Fibroblast of villous mesenchyme (primary cell): ENCODE measurements at places on chromosomes 3 and 15. TPM values are rescaled to one million over a fixed set of nuclear protein-coding genes. Genes with fewer than 3 reads are reported as not detected.
A peak's percentile ranks its signal among the peaks of the same experiment; 100 is the strongest.

- no peak for DNase-seq
These were observed 547.3 kb upstream of the GBE1 start for GRCh38 chr3:82308755-82309154.

- DNase-seq = peak; percentile 21
These were observed 85.7 kb upstream of the TGFBR2 start for GRCh38 chr3:30520699-30521098.

GRCh38 chr3:163523375-163523774 is 1554.9 kb downstream of the SI start:
- DNase-seq = no peak

Gene C3orf38
- total RNA-seq = 31.9 and 33.2 TPM in 2 replicates

- peak; percentile 31 for DNase-seq
These were observed 42.5 kb downstream of the HERC1 start for GRCh38 chr15:63791228-63791627.

DNA sequence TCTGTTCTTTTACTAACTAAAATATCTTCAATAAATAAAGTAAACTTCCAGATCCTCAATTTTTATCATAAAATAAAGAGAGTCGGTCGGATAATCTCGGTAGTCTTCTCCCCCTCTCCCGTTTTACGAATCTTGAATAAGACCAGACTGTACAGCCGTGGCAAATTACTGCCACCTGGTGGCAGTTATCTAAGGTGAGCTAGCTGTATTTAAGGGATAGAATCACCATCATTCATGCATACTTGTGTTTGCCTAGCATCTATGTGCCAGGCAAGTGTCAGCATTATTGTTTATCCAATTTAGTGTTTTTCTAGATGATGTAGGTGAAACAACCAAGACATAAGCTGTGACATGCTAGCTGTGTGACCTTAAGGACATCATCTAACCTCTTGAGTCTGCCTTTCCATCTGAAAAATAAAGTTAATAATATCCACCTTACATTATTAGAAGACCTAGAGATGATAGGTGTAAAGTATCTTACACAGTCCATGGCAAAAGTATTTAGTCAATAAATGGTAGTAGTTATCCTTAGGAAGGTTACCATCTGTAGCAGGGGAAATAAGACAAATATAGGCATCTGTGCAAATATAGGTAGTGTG is 21.3 kb downstream of the DUT start:
- DNase-seq = peak; percentile 73

Gene TM4SF4
- under 0.01 TPM in 1 of 2 replicates, not detected in the other for total RNA-seq

- no peak for DNase-seq
These were observed 9.0 kb upstream of the RPS17 start for GRCh38 chr15:82549199-82549665.

- DNase-seq = peak; percentile 64
These were observed 440.5 kb downstream of the NTRK3 start for GRCh38 chr15:87816016-87816415.

DNA sequence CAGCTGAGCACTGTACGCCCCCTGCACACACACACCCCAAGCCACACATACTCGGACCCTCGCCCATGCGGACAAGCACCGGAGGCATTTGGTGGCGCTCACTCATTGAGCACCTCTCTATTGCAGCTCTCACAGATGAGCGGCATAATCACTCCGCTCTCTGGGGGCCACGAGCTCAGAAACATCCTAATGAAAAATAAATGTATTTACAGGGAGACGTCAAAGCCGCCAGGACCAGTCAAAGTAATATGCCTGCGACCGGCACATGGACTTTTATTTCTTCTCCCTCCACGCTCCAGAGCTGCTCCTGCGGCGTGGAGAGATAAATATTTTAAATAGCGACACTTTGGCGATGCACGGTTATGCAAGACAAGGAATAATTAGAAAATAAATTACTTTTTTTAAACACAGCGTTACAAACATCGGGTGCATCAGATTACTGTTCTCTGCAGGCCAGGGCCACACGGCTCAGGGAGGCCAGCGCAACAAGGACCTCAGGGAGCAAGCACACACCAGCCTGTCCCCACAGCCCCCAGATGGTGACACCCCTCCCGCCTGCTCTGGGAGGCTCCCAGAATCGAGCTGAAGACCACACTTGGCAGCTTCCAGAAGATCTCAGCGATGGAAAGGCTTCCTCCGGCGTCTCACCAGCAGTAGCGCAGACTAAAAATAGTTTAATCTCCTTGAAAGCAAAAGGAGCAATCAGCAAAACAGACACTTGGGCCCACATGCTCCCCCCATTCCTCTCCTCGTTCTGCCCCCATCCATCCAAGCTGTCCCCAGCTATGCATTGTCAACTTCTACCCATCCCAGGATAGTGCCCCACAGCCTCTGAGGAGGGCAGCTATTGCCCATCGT is 48.0 kb downstream of the CACNA2D2 start:
- no peak for DNase-seq

DNA sequence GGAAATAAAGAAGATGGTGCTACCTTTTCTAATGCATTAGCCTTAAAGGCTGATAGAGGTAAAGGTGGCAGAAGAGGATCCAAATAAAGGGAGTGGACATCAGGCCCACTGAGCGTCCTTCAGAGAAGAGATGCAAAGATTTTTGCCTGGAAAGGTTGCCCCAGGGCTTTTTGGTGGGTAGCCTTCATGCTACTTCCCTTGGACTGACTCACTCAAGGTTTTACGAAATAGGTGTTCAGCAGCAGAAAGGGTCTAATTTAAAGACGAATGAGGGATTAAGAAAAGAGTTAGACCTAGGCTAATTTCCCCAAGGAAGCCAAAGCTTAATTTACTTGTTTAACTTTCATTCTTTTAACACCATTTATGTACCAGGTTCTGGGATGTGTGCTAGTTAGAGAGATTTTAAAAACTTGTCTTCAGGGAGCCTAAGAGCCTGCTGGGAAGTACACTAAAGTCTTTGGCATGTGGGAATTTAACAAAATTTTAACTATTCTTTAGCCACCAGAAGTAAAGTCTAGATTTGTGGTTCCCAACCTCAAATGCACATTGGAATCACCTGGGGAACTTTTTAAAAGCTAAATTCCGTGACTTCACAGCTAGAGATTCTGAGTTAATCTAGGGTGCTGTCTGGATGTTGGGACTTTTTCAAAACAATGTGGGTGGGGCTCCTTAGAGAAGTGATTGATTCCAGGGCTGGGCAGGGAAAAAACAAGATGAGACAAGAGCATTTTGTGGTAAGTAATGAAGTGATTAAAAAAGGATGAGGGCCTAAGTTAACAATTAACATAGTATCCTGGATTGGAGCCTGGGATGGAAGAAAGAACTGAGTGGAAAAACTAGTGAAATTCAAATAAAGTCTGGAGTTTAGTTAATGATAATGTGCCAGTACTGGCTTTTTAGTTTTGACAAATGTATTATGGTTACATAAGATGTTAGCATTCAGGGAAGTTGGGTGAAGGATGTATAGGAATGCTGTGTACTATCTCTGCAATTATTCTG is 3.4 kb downstream of the IL20RB start:
- peak; percentile 50 for DNase-seq

DNA sequence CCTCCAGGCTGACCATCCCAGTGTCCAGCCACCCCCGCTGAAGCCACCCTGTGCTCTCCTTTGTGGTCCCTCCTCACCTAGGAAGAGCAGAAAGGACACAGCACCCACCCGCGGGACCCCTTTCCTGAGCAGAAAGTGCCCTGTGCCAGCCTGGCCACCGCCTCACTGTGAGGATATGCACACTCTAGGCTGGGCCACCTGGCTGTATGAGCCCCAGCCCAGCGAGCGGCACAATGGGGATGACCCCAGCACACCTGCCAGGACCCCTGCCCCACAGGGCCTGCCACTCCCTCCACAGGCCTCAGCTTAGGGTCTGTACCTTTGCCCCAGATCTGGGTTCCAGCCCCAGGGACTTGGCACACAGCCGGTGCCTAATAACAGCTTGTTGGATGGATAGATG is 47.9 kb upstream of the FURIN start:
- DNase-seq = no peak

Gene CACNA1D
- under 0.01 TPM in 1 of 2 replicates, not detected in the other for total RNA-seq

Gene PXYLP1
- 3.2 and 3.5 TPM in 2 replicates for total RNA-seq

GRCh38 chr15:80904998-80905397 is 84.6 kb downstream of the MESD start:
- DNase-seq = peak; percentile 37

GRCh38 chr3:111761309-111761795 is 97.7 kb upstream of the PHLDB2 start:
- peak; percentile 86 for DNase-seq

Gene ZBED2
- under 0.01 TPM in 1 of 2 replicates, not detected in the other for total RNA-seq

Gene ASB14
- not detected in 2 replicates for total RNA-seq

Gene BNC1
- total RNA-seq = 5.2 and 6.9 TPM in 2 replicates

Gene SMARCC1
- total RNA-seq = 44.9 and 45.1 TPM in 2 replicates

DNA sequence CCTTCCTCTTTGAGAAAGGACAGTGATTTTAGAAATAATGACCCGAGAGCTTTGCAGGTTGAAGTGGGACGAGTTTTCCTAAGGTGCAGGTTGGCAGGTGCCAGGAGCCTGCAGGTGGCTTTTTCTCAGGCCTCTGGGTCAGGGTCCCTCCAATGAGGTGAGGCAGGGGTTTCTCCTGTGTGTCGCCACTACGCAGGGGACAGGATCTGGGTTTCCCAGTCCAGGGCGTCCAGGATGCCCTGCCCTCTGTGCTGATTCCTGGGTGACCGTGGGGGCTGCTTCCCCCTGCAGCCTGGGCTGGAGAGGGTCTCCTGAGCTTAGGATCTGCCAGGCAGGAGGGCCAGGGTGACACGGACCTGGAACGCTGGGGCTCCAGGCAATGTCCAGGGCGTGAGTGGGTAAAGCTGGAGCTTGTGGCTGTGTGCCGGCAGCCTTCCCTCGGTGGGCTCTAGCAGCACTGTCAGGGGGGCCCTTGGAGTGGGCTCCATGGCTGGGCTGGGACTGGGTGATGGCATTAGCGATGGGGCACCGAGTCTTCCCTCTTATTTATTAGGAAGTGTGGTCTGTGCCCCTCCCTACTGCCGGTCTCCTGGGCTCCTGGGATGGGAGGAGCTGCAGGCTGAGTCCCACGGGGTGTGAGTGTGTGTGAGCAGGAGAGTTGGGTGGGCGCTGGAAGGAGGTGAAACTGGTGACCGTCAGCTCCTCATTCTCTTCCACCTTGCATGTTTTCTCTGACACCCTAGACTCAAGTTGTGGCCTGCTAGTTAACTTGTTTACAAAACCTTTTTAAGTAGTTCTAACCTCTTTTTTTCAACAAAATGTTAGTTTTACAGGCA is 1.8 kb downstream of the APBA2 start:
- DNase-seq = no peak

- DNase-seq = no peak
These were observed at the start of gene ST8SIA2 for GRCh38 chr15:92393071-92393979. Gene ST8SIA2 (plus strand): TSS chr15:92393881. CDS start chr15:92394065, 184 bp downstream.

DNA sequence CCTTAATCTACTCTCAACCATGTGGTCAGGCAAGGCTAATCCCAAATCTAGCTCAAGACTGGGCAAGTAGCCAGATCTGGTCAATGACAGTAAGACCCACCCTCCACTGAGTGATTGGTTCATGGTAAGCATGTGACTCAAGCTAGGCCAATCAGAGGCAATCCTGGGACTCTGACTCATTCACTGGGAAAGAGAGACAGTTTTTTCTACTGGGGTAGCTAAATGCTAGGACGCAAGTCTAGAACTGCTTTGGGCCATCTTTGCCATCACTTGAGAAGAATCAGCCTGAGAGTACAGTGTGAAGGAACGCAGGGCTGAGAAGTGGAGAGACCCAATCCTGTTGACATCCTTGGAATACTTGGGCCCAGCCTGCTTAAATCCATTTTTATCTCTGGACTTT is 9.4 kb upstream of the RAD18 start:
- peak; percentile 49 for DNase-seq
